ENCODE measurements at places on chromosomes 11 and 22. TPM values are rescaled to one million over a fixed set of nuclear protein-coding genes. Genes with fewer than 3 reads are reported as not detected.

Gene SLC22A25
- 0.18 TPM for total RNA-seq

Gene OR5P2
- not detected for total RNA-seq

Gene HBB
- not detected for total RNA-seq

Gene CALCA
- total RNA-seq = not detected

All from HepG2 (cell line).